GDM1 (cell line): ENCODE measurements at places on chromosomes 7 and 10.

DNA sequence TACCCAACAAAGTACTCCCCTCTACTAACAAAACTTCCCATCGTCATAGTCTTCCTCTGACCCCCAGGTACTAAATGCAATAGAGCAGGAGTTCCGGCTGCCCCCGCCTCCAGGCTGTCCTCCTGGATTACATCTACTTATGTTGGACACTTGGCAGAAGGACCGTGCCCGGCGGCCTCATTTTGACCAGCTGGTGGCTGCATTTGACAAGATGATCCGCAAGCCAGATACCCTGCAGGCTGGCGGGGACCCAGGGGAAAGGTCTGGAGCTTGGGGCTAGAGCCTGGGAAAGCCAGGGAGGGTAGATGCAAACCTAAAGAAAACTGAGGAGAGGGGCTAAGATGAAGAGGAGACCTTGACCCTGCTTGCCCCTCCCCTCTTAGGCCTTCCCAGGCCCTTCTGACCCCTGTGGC is 15.3 kb downstream of the EPHB6 start:
- DNase-seq, result no peak

GRCh38 chr10:129966370-129966888 is 2.4 kb upstream of the EBF3 start:
- DNase-seq, result no peak

- no peak for DNase-seq
Observed at GRCh38 chr7:69047151-69047754, 551.0 kb upstream of the AUTS2 start.

DNA sequence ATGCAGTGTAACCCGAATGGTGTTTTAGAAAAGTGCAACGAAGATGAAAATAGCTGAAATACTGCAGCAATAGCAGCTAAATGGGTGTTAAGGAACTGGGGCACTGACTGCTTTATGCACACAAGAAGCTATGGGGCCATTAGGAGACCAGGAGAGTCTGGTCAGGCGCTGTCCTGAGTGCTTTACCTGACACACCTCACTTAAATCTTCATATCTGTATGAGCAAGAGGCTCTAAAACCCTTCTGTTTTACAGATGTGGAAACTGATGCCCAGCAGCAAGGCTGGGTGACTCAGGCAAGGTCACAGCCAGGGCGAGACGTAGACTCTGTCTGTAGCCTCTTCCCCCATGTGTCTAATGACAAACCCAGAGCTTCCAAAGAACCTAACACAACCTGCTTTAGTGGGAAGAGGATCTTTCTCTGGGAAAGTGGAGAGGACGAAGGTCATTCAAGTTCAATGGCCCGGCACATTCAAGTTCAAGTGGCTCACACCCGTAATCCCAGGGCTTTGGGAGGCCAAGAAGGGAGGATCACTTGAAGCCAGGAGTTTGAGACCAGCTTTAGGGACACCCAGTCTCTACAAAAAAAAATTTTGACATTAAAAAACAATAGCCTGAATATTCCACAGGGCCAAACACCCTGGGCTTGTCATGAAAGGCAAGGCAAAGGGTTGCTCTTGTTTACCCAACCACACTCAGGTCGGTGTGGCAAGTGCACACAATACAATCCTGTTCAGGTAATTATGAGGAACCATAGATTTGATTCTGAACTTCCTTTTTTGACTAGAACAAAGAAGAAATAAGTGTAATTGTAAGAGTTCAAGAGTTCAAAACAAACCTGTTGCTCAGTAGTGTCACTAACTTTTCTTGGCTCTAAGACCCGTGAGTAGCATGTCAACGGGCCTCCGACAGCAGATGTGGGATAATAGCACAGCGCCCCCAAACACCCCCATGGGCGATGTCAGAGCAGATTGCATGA is 53.7 kb upstream of the KLF6 start:
- DNase-seq, result no peak
